ENCODE measurements at places on chromosomes 7 and 10. TPM values are rescaled to one million over a fixed set of nuclear protein-coding genes. Genes with fewer than 3 reads are reported as not detected.

- no peak for DNase-seq
These were observed 68.9 kb downstream of the PTPRZ1 start for GRCh38 chr7:121941830-121942229.

The RAPGEF5 gene
- total RNA-seq = 9.3 TPM

- no peak for DNase-seq
These were observed 13.1 kb downstream of the GNAT3 start for GRCh38 chr7:80498481-80499349.

- no peak for DNase-seq
These were observed 234.0 kb downstream of the CDC14C start for GRCh38 chr7:49158321-49158720.

GRCh38 chr7:139648941-139649425 is 125.5 kb downstream of the CLEC2L start:
- DNase-seq = no peak

The WDR91 gene
- total RNA-seq = 10.8 TPM

- DNase-seq = peak; percentile 52
These were observed 188.9 kb downstream of the SKIDA1 start for GRCh38 chr10:21336476-21337170.

- peak; percentile 45 for DNase-seq
These were observed 128.4 kb downstream of the BICC1 start for GRCh38 chr10:58641095-58641531.

- DNase-seq = no peak
These were observed 395.5 kb upstream of the POM121L12 start for GRCh38 chr7:52639981-52640380.

DNA sequence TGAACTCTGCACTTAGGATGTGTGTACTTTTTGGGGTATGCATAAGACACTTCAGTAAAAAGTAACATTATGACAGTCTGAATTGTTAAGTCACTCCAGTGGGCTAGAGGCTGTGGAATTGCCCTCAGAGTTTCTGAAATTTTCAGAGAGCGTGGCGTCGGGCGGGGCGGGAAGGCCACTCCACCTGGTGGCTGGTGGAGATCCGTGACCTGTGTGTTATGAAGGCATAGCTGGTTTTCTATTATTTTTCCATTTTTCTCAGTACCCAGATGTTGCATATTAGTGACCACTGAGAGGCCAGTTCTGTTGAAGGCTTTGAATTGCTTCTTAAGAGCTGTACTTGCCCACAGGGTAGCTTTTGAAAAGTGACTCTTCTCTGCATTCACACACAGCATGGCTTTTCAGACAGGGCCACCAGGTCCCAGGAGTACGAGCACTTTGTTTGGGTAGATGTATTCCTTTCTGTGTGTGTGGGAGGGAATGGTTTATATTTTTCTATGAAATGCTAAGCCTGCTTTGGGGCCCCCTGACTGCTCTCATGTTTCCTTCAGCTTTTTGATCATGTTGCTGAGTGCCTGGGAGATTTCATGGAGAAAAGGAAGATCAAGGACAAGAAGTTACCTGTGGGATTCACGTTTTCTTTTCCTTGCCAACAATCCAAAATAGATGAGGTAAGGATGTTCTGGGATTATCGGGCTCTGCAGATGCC is 52.3 kb downstream of the TACR2 start:
- DNase-seq = no peak

DNA sequence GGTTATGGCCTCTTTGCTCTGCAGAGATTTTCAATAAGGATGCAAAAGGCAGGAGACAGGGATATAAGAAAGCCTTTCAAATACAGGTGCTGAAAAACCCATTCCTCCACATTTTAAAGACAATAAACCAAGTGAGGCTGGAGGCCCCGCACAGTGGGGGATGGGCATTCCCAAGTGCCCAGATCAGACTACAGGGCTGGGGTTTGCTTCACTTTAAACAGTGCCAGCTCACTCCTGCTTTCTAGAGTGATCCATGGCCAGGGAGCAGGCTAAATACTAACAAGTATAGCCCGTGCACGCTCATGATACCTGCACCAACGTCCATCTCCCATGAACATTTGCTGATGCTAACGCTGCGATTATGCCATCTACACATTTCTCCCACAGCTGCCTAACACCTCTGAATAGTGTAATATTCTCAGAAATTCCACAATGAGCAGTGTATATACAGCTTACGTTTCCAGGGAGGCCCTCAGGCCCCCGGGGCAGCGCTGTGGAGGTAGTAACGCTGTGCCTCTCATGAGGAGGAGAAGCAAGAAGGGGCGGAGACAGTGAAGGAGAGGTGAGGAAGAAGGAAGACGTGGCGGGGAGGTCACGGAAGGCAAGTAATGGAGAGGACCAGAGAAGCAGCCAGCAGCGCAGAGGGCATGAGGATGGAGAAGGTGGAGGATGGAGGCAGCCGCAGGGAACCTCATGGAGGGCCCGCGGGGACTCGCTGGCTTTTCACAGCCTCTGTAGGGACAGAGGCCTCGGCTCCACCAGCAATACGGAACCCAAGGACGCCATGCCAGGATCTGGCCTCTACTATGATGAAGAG is 141.7 kb downstream of the USP6NL start:
- DNase-seq = no peak
